ENCODE measurements at places on chromosomes 12 and 14. TPM values are rescaled to one million over a fixed set of nuclear protein-coding genes. Genes with fewer than 3 reads are reported as not detected.

The GZMH gene
- total RNA-seq = not detected

The AKAP5 gene
- total RNA-seq = 0.26 TPM

The C12orf54 gene
- total RNA-seq = 1.6 TPM

- no peak for DNase-seq
Measured at GRCh38 chr14:100370003-100370402, 46.9 kb downstream of the SLC25A47 start.

- DNase-seq = no peak
Measured at GRCh38 chr14:46139649-46140048, 511.9 kb downstream of the RPL10L start.

GRCh38 chr12:6265038-6265405 lies 45.5 kb upstream of the PLEKHG6 start:
- DNase-seq = no peak

DNA sequence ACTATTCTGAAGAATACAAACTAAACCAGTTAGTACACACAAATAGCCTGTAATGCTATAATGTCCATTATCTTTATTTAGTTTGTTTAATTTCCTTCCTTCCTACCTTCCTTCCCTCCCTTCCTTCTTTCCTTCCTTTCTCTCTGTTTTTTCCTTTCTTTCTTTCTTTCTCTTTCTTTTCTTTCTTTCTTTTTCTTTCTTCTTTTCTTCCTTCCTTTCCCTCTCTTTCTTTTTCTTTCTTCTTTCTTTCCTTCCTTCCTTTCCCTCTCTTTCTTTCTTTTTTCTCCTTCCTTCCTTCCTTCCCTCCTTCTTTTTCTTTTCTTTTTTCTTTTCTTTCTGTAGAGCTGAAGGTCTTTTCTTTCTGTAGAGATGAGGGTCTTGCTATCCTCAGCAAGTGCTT lies 131.2 kb downstream of the TMEM30B start:
- DNase-seq = no peak

DNA sequence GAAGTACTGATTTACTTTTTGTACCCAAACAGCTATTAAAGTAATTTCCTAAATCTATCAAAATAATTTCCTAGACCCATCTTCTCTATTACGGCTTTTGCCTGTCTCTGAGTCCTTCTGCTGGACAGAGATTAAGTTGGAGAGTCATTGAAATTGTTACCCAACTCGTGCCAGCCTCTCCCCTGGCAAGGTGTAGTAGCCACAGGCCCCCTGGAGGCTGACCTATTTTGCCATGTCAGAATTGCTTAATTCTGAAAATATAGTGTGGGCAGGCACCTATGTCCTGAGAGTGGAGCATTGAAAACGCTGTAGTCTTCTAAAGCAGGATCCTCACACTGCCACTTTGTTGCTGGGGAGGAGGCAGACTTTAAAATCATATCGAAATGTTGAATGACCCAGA lies 308.2 kb downstream of the GLT1D1 start:
- no peak for DNase-seq

DNA sequence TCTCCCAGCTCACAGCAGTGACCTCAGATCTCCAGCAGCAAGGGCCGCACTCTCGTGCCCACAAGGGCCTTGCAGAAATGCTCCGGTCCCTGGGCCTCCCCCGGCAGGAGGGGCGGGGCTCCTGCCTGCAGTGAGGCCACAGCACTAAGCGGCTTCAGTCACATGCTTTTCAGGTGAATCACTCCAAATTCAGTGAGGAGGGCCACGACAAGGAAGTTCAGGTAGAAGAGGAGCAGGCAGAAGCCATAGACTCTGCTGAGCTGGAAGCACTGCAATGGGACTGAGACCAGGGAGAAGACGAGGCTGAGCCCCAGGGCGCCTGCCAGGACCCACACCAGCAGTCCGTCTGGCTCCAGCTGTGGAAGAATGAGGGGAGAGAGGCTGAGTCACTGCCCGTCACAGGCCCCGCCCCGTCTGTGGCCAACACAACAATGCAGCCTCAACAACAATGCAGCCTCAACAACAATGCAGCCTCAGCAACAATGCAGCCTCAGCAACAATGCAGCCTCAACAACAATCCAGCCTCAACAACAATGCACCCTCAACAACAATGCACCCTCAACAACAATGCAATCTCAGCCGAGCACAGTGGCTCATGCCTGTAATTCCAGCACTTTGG lies 35.2 kb downstream of the SLC8B1 start:
- DNase-seq = peak; percentile 90

DNA sequence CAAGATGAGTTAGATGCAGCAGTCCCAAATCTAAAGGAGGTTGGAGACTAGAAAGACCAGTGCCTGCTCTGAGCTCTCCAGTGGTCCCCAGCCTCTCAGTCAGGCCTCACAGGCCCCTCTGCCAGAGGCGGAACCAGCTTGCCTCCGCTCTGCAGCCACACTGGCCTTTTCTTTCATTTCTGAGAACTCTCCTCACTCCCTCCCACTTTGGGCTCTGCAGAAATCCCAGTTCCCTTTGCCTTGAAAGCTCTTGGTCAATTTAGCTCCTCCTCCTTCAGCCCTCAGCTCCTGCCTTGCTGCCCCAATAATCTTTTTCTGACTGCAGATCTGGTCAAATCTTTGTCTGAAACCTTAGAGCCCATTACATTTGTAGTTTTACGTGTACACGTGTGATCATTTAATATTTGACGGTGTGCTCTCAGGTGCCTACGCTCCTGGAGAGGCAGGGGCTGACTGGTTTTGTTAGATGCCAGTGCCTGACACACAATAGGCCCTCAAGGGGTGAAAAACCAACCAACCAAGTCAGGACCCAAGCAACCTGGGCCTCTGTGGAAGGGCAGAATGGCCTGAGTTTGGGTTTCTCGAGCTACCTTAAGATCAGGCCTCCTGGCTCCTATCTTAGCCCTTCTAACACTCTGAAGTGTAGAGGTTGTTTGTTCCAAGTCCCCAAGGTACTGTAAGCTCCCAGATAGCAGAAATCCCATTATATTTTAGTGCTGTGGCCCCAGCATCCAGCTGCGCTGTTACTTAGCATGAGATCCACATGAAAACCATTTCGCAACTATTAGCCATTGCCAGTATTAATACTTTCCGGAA lies 1.1 kb upstream of the NUDT4 start:
- DNase-seq = peak; percentile 81

DNA sequence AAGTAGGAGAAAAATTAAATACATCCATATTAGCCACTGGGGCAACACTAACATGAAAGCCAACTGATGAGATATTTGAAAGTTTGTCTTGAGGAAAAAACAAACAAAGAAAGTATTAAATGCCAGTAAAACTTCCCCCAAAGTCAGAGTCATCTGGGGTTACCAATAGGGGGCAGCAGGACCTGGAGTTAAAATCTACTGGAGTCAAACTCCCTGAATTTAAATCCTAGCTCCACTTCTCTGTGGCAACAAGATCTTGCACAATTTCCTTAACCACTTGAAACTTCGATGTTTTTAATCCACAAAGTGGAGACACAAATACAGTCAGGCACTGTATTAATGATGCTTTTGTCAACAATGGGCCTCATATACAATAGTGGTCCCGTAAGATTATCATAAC lies 14.4 kb downstream of the PLEKHG7 start:
- DNase-seq = peak; percentile 43

All from adrenal gland (tissue), 19 donors.